Calu3 (cell line): ENCODE measurements at places on chromosomes 6 and 20.

GRCh38 chr6:24522228-24523176 lies 27.7 kb downstream of the ALDH5A1 start:
- no peak for DNase-seq

- no peak for DNase-seq
Measured at GRCh38 chr20:16123623-16124022, 449.6 kb downstream of the KIF16B start.

DNA sequence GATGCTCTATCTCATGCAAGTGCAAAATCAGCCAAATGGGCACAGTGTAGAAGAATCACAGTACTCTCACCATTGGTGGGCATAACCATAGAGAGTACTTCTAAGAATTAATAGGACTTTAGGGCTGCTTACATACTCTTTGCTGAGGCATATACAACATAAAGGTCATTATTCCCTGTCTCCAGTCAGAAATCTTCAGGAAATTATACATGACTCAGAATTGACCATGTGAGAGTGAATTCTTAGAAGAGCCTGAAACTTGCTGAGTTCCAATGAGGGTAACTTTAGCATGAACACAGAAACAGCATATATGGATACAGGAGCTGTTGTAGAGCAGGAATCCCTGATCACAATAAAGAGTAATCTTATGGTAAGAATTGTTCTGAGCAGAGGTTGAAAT lies 498.7 kb downstream of the TENT5A start:
- DNase-seq = no peak

- DNase-seq = no peak
Measured at GRCh38 chr6:148398244-148398643, 55.6 kb downstream of the SASH1 start.

GRCh38 chr6:37759221-37760144 lies 60.0 kb upstream of the ZFAND3 start:
- no peak for DNase-seq

DNA sequence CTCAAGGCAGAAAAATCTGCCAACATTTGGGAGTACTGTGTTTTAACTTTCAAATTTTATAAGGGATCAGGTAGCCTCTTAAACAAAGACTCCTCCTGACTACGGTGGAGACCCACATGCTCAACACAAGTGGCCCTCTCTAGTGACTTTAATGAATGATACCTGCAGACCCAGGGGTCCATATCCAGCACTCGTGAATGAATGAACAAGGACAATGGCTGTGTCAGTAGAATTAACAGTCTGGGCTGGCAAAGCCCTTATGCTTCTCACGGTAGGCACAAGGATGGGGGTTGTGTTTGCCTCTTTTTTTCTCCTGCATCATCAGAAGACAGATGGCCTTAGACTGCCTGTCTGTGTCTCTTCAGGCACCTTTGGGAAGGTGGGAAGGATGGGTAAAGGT lies 112.6 kb upstream of the TRAF3IP2 start:
- DNase-seq = no peak

GRCh38 chr6:43180985-43181384 lies 1.0 kb upstream of the CUL9 start:
- DNase-seq = no peak

GRCh38 chr6:25899123-25899522 lies 25.1 kb upstream of the SLC17A3 start:
- DNase-seq = no peak

GRCh38 chr20:44810391-44811149 lies at the start of gene RIMS4:
Gene RIMS4 (minus strand): TSS chr20:44810546. CDS start chr20:44810271, 275 bp downstream.
- DNase-seq = peak; percentile 41

DNA sequence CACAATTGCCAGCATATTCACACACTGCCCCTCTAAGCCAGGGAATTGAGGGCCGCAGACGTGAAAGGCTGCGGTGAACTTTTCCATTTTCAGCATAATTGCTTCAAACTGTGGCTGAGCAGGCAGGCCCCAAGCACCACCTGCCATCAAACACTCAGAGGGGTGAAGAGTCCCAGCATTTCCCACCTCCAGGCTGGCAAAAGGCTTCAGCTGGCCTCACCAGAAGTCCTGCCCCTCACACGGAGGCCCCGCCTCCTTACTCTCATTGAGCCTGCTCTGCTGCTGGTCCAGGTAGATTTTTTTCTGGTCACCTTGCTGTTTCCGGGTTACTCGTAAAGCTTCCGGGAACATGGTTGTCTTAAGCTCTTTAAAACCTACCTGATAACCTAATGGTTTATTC lies 52.0 kb upstream of the PRELID3B start:
- no peak for DNase-seq

GRCh38 chr6:45052325-45052724 lies 275.8 kb upstream of the RUNX2 start:
- DNase-seq = no peak

- DNase-seq = no peak
Measured at GRCh38 chr20:64176551-64176950, 12.3 kb downstream of the MYT1 start.

GRCh38 chr6:93177438-93177837 lies 241.9 kb downstream of the EPHA7 start:
- DNase-seq = no peak

DNA sequence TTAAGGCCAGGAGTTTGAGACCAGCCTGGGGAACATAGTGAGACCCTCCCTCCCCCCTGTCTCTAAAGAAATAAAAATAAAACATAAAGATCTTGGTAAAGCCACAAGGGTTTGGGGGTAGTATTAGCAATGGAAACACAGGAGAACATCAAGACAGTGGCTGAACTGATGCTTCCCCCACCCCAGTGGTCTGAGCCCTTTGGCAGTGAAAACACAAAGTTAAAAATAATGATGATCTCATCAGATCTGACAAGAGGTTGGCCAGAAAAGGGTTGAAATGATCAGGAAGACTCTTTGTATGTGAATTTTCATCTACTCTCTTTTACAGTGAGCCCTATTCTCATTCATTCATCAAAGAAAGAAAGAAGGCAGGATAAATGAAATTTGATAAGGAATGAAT lies 93.7 kb downstream of the KCNB1 start:
- no peak for DNase-seq

- no peak for DNase-seq
Measured at GRCh38 chr6:63492476-63492875, 79.8 kb upstream of the LOC128125822 start.

DNA sequence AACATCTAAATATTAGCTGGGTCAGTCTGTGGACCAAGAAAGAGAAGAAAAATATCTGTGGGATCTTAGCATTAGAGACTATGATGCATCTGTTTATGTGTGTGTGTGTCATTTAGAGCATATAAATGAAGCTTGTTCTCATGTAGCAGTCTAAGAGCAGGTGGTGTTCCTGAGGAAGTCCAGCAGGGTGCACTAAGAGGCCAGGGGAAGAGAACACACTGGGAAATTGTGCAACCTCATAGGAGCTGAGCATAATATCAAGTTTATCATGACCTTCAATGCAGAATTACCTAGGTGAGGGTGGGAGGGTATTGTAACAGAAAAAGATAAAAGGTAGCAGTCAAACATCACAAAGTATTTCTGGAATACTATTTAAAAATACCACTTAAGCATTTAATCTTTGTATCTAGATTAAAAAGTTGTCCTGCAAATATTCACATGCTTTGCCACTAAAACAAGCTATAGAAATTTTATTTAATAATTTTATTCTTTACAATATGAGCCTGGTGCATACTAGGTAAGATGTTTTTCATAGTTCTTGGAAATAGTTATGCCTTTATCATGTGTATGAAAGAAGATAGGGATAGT lies 80.5 kb downstream of the SMPDL3A start:
- peak; percentile 58 for DNase-seq

DNA sequence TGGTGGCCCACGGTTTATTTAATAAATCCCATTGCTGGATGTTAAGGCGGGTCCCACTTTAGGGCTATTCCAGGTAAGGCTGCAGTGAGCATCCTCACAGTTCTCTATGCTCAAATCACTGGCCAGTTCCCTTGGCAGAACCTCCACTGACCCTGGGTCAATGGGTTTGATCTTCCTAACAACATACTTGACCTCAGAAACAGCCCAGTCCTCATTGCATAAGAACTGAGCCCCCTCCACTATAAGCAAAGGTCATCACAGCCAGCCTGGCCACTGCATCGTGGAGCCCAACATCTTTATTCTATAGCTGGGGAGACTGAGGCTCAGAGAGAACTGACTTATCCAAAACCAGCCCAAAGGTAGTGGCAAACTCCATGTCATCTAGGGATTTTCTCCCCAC lies 4.3 kb upstream of the BPIFB1 start:
- DNase-seq = no peak

- no peak for DNase-seq
Measured at GRCh38 chr20:34222208-34222607, 19.0 kb upstream of the ASIP start.

- DNase-seq = no peak
Measured at GRCh38 chr20:51211191-51211590, 188.3 kb upstream of the KCNG1 start.

DNA sequence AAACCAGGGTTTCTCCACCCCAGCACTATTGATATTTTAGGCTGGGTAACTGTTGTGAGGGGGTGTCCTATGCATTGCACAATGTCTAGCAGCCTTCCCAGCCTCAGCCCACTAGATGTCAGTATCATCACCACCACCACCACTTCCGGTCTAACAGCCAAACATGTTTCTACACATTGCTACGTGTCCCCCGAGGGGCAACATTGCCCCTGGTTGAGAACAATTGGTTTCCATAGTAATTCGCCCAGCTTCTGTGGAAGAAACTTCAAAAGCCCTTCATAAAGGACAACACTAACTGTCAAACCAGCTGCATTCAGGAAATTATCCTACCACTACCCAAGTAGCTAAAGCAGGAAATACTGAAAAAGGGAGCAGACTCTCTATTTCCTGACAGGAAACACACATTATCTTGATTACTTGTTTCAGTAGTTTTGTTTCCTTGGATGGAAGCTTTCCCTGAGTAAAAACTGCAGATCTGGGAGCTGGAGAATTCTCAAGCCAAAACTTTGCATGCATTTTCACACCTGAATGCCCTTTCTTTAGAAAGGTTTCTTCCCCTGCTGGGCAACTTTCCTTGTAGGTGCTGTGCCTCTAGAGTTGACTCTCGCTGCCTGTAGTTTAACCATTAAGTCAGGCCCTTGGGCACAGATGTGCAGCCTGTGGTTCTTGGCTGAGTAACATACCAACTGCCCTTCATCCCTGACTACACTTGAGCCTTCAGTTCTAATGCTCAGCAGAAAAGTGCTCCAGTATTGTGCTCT lies 23.6 kb downstream of the PKHD1 start:
- peak; percentile 48 for DNase-seq

DNA sequence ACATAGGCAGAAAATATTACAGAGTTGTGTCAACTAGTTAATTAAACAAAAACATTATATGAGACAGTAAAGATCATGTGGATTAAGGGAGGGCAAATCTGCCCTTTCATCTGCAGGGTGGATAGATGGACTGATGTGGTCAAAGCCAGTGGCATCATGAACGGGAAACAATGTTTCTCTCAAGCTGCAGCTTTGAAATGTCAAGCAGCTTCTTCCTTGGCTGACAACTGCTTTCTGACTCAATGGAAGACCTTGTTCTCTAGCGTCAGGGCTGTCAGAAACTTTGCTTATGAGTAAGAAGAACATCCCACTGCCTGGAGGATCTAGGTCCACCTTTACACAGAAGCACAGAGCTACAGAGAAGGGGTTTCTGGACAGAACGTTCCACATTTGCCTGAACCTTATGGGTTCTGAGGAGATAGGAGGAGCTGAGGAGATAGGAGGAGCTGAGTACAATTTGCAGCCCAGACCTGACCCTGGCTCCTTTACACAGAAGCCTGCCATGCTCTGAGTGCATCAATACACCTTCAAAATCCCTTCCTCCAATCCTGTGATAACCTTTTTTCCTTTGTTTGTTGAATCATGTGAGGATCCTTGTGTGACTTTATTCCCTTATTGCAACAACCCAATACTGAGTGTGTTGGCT lies 6.1 kb downstream of the CST5 start:
- DNase-seq = no peak

DNA sequence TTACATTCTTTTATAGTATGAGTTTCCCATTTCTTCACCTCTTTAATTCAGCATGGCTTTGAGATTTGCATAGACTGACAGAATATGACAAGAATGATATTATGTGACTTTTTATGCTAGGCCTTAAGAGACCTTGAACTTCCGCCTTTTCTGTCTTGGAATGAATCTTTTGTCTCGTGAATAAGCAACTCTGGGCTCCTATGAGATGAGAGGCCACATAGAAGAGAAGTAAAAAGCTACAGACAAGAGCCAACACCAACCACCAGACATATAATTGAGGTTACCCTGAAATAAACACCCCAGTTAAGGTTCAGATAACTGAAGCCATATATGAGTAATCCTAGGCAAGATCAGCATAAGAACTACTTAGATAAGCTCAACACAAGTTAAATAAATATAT lies 600.8 kb downstream of the MEI4 start:
- DNase-seq = no peak

DNA sequence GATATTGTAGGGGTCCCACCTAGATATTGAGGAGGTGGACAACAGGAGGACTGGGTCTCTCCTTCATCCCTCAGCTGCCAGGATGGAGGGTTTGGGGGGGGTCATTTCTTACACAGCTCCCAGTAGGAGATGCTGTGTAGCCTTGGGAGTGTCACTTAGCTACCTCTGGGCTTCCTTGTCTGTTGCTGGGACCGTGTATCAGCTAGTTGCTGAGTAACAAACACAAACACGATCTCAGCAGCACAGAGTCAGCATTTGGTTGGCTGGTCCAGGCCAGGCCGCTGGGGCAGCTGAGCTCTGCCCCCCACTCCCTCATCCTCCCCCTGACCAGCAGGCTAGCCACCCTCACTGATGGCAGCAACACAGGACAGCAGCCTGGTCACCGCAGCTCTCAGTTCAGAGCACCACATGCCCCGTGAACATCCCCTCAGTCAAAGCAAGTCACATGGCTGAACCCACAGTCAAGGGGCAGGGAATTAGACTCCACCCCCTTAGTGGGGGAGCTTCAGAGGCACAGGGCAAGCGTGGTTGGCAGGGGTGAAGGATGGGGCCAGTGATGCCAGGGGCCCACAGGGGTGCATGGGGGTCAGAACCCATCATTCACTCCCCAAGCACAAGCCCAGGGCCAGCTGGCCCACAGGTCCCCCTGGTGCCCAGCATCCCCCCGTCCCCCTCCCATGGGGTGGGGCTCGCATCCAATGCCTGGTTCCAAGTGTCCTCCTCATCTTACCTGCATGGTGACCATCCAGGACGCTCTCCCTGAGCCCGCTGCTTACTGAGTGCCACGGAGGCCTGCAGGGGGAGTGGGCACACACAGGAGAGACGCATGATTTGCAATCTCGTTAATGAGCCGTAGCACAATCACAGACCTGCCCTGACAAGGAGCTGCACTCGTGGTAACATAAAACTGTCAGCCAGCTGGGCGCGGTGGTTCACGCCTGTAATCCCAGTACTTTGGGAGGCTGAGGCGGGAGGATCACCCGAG lies 112.4 kb downstream of the TAF4 start:
- no peak for DNase-seq

DNA sequence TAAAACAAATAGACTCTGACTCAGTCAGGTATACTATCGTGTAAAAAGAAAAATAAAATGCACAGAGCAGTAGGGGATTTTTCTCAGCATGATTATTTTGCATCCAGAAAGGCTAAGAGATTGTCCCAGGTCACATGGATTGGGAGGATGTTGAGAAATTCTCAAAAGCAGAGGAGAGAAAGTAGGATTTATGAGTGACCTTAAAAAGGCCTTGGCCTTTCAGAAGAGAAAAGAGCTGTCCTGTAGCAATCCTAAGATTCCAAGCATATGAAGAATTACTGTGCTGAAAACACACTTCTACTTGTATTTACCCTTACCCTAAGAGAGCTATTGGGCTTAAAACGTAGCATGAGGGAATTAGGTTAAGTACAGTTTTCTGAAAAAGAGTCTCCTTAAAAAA lies 149.7 kb upstream of the ENPP5 start:
- no peak for DNase-seq
